ENCODE measurements at places on chromosomes 2 and 18.

DNA sequence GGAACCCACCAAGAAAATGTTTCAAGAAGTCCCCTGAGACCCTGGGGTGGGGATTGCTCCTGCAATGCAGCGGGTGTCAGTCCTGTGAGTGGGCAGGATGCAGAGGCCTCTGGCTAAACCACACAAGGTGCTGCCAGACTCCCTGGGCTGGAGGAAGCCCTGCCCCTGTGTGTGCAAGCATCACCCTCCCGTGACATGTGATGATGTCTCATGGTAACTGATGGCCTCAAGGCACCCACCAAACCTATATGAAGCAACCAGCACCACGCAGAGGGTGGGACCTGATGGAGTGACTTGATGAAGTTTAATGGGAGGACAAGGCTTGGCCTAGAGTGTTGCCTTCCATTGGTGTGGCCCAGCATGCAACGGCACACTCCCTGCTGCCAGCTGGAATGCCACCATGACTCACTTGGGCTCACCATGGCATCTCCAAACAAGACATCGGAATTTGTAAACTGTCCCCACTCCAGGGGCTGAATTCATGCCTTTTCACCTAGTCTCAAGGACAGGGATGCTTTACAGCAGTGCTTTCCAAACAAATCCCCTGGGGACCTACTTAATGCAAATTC, 8.7 kb upstream of the SLC14A1 start:
- DNase-seq = no peak

GRCh38 chr2:164972216-164972615, 16.9 kb upstream of the SLC38A11 start:
- DNase-seq = no peak

GRCh38 chr2:51158251-51158650, 126.3 kb upstream of the NRXN1 start:
- DNase-seq = no peak

DNA sequence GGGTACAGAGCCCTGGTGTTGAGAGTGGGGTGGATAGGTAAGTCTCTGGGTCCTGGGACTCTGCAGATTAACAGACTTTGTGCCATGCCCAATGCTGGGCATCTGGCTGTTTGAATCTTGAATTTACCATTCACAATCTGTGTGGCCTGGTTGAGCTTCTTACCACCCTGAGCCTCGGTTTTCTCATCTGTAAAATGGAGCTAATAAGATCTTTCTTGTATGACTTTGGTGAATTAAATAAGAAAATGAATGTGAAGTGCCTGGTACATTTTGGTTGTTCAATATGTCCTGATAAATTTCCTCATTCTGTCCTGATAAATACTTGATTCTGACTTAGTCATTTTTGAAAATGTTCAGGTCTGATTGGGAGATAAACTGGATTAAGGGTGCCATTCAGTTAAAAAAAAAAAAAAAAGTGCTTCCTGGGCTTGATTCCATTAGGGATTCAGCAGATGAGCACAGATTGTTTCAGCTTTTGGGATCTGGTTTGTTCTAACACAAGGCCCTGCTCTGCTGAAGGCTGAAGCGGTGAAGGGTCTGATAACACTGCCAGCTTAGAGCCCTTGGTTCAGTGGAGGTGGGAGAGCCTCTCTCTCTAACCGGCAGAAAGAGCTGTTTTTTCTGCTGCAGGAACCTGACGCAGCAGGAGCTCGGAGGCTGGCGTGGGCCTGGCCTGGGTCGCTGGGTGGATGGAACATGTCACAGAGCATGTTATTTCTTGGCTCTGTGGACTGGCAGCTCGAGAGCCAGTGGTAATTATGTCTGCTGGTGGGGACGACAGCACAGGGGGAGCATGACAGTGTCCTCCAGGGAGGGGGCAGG, 84.5 kb upstream of the MCFD2 start:
- DNase-seq = no peak

DNA sequence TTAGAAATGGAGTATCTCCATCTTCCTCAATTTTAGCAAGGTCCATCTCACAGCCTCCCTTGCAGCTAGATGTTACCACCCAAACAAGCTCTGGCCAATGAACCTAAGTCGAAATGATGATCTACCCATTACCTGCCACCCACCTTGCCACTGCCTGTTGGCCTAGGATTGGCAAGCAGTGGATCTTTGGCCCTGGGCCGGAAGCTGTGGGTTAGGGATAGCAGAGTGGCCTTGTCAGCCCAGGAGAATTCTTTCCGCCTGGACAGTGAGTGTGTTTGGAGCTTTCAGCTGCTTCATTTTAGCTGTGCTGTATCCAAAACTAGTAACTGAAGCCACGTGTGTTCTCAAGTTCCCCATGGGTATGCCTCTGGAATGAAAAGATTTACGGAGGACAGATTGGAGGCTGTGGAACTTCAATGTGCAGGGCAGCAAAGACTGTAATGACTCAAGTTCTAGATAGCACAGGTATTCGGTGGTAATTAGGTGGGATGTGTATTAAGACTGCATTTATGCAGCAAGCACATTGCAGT, 7.7 kb upstream of the PARD6G start:
- DNase-seq = no peak

- no peak for DNase-seq
These were observed 128.1 kb upstream of the SERTAD2 start for GRCh38 chr2:64781711-64782390.

GRCh38 chr2:128402911-128403670, 84.4 kb upstream of the HS6ST1 start:
- DNase-seq = no peak

DNA sequence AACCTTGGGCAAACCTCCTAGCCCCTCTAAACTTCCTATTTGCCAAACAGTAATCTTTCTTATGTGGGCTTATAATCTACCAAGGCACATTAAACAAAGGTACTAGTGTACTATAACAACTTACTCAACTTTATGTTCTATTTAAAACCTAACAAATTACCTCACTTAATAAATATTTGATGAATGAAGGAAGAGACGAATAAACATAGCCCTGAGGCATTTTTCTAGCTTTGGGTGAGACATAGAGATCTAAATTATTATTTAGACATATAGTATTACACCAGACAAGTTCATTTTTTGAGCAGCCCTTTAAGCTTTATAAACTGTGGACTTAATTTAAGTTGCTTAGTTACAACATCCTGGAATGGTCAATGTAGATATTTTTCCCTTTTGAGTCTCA, 104.6 kb downstream of the UNC80 start:
- DNase-seq = no peak

- no peak for DNase-seq
These were observed 323.2 kb downstream of the CYP26B1 start for GRCh38 chr2:71824436-71824835.
